Stimulated activated CD8-positive, alpha-beta memory T cell treated with anti-CD3 and anti-CD28 coated beads, Interleukin-2, amount 100 ng/mL, for 1 hour (primary cell): ENCODE measurements at places on chromosomes 4 and X.

DNA sequence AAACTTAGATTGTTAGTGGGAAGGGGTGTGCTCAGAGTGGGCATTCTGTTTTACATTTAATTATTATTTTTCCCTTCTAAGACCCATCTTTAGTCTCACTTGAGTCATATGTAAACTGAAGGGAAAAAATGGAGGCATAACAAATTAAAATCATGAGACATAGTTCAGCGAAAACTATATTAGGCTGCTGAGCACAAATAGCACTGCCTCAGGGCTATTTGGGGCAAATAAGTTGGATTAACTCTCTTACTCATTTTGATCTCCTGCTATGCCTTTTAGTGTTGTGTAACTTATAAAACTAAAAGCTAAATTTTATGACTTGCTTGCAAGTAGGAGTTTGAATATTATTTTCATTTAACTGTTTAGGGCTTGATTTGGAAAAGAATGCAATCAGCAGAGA lies 1329.2 kb upstream of the PCDH7 start:
- DNase-seq, result no peak

- no peak for DNase-seq
These were observed 42.5 kb downstream of the LANCL3 start for GRCh38 chrX:37613933-37614332.

DNA sequence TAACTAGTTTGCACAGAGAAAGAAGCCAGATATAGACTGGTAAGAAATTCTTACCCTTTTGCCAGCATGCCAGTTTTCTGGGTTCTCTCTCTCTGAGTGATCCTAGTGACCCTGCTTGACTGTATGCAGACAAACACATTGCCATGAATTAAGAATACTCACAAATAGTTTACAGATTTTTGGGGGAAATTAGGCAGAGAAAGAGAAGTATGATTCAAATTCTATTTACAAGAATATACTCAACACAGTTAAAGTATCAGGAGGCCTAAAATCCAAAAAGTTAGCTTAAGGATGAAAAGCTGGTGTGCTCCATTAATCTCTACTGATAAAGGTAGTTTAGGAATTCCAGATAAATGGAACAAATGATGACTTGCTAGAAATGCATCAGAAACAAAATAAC lies 18.4 kb downstream of the MOB1B start:
- DNase-seq, result no peak

DNA sequence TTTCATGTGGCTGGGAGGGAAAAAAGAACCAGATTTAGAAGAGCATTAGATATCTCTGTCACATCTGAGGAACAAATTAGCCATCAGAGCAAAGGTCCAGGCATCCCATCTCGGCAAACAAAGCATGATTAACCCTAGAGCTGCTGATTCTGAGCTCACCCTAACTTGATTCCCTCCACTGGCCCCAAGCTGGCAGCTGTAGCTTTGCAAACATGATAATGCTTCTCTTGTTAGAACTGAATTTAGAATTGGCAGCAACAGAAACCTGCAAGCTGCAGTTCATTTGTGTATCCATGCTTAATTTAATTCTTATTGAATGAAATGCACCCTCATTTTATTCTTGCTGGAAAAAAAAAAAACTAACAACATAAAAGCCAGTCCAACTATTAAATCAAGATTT lies 289.2 kb downstream of the IL1RAPL1 start:
- no peak for DNase-seq

DNA sequence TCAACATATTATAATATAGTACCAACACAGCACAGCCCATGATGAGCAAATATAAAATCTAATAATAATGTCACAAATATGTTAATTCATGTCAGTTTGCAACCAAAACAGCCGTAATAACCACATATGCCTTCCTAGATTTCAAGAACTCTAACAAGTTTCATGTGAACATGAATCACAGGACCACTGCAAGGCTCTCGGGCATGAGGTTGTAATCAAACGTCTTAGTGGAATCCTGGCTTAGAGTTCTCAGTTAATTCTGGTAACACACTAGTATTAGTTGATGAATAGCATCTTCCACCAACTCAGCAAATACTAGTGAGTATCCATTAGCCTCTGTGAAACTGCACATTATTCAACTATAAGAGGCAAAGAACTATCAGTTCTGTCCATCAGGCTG lies 379.3 kb upstream of the TENM3 start:
- no peak for DNase-seq

- no peak for DNase-seq
These were observed 10.7 kb downstream of the KLHL8 start for GRCh38 chr4:87209696-87210095.

- DNase-seq, result no peak
These were observed 75.5 kb downstream of the TBC1D9 start for GRCh38 chr4:140680686-140681085.

GRCh38 chr4:175229154-175229553 lies 311.0 kb downstream of the ADAM29 start:
- DNase-seq, result no peak

DNA sequence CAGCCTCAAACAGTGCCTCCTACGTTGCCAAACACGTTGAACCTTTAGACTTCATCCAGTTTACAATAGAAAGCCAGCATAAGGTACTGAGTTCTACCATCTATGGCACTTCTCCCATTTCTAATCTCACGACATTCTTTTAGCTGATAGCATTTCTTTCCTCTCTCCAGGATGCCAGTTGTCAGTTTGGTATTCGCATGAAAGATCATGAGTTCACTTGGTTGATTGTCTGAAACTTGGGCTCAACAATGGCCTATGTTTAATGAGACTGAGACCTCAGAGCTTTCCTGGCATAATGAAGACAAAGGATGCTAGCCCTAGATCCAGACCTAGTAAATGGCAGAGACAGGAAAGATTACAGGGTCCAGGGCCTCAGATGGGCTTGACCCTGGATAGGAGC lies 69.2 kb upstream of the SPRY1 start:
- no peak for DNase-seq

GRCh38 chr4:173527103-173527891 lies 2.7 kb downstream of the HAND2 start:
- DNase-seq, result no peak

- DNase-seq, result no peak
These were observed 65.1 kb upstream of the CCDC160 start for GRCh38 chrX:134171661-134172587.

GRCh38 chr4:147741190-147741788 lies 9.4 kb downstream of the ARHGAP10 start:
- DNase-seq, result no peak

DNA sequence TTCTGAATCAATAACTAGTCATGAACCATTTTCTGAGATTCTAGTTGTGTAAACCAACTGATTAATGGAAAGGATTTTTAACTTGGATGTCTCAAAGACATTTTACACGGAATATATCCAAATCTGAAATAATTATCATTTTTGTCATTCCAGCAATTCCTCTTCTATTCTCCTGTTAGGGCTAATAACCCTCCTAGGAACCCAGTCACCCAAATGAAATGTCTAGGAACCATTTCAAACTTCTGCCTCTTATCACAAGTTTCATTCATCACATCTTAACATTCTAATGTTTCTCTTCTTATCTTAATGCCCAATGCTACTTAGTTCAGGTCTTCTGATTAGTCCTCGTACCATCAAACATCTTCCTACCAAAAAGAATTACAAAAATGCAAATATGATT lies 639.8 kb downstream of the DMD start:
- DNase-seq, result no peak

GRCh38 chrX:49077941-49078340 lies 1.7 kb downstream of the WDR45 start:
- no peak for DNase-seq

- DNase-seq, result no peak
These were observed 81.6 kb downstream of the BANK1 start for GRCh38 chr4:101871962-101872676.

- no peak for DNase-seq
These were observed 56.8 kb downstream of the PRRG1 start for GRCh38 chrX:37405956-37406355.

DNA sequence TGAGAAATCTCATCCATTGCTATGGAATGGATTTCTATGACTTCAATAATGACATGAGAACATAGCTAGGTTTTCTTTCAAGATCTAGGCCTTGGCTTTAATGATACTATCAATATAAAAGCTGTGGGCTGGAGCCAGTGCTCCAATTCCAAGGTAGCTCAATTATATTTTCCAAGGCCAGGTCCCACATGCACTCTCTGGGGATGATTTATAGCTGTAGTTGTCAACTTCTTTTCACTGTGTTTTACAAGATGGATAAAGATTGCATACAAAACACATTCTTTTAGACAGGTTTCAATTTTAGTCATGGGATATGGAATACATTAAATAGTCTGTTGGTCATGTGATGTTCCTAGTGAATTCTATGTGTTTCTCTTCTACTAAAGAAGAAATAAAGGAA lies 156.7 kb downstream of the DCAF12L1 start:
- no peak for DNase-seq

DNA sequence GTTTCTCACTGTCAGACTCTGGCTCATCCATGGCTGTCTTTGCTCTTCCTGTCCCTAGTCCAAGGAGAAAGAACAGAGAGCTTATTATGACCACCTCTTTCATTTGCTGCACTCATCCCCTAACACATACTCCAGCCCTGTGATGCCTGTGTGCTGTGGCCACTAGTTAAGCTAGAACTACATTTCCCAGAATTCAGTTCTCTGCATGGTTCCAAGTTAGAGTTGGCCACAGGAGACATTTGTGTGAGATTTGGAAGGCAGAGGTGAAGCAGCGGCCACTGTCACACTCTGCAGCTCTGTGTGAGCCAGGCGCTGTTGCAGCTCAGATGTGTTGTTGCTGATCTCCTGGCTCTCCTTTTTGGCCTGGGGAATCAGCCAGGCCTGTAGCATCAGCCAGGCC lies 188.2 kb upstream of the ATP6AP2 start:
- DNase-seq, result no peak

GRCh38 chr4:70613306-70614183 lies 15.0 kb upstream of the ENAM start:
- DNase-seq, result no peak

GRCh38 chr4:48546336-48546735 lies 56.3 kb downstream of the ZAR1 start:
- DNase-seq, result no peak

DNA sequence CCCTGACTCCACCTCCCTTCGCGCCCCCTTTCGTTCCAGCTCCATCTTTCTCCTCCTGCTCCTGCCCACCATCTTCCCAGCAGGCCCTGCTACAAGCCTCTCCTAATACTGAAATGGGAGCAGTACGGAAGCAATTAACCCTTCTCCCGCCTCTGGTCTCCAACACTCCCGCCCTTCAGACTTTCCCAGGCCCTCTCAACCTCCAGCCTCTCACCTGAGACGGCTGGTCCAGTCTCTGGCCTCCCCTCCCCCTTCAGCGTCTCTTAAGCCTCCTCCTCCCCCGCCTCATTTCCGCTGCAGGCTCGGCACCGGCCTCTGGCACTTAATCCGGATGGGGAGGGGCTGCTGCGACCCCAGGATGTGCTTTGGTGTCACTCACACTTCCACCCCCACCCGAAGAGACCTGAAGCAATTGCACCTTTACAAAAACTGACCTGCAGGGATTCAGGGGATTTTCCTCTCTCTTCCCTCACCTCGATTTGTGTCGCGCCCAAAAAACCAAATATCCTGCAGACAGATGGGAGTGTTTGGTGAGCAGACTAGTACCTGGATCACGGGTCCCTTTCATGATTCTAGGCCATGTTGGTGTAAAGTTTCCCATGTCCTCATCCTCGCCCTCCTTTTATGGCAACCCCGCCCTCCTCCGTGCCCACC lies 657 bp downstream of the TCEAL8 start:
- no peak for DNase-seq

GRCh38 chrX:85994228-85994627 lies 53.1 kb downstream of the CHM start:
- DNase-seq, result no peak

GRCh38 chr4:1616557-1616930 lies 67.6 kb downstream of the FAM53A start:
- DNase-seq, result no peak

DNA sequence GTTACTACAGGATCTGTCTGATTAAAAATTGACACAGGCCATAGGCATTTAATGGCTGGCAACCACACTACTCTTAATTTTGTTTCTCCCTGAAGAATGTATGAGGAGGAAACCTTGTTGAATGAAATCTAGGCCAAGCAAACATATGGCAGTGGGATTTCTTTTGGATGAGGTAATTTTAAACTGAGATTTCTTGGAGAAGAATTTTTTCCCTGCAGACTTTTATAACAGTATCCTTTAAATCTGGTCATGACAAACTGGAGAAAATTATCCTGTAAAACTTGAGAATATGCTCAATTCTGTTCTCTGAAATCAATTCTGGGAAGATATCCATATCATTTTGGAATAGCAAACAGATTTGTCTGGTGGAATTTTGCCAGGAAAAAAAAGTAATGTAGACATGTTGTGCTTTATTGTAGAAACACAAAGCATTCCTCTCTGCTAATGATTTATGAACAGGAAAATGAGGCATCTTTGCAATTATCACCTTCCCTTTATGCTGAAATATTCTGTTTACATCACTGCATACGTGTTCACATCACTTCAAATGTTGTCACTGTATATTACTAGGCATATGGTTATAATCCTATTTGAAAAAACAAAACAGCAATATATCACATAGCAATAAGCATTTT lies 108.3 kb upstream of the ARSJ start:
- no peak for DNase-seq

GRCh38 chrX:1011691-1012283 lies 200.7 kb downstream of the CRLF2 start:
- no peak for DNase-seq

DNA sequence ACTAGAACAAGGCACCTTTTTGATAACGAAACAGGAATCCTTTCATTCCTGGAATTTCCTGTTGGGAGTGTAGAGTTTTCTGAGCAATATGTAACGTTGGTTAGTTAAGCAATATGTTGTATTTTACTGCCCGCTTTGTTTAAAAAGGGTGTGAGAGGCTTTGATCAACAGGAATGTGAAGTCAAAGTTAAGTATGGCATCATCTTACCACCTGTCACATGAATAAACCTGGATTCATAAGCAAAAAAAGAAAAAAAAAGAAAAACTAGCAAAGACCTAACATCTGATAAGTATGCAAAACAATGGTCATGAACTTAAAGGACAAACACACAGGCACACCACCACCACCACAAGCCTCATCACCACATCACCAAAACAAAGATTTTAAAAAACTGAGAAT lies 7.1 kb upstream of the CXCL5 start:
- DNase-seq, result no peak

GRCh38 chr4:123924536-123924935 lies 527.9 kb downstream of the SPRY1 start:
- no peak for DNase-seq
